ENCODE measurements at places on chromosomes 3 and 15.
A peak's percentile ranks its signal among the peaks of the same experiment; 100 is the strongest.

DNA sequence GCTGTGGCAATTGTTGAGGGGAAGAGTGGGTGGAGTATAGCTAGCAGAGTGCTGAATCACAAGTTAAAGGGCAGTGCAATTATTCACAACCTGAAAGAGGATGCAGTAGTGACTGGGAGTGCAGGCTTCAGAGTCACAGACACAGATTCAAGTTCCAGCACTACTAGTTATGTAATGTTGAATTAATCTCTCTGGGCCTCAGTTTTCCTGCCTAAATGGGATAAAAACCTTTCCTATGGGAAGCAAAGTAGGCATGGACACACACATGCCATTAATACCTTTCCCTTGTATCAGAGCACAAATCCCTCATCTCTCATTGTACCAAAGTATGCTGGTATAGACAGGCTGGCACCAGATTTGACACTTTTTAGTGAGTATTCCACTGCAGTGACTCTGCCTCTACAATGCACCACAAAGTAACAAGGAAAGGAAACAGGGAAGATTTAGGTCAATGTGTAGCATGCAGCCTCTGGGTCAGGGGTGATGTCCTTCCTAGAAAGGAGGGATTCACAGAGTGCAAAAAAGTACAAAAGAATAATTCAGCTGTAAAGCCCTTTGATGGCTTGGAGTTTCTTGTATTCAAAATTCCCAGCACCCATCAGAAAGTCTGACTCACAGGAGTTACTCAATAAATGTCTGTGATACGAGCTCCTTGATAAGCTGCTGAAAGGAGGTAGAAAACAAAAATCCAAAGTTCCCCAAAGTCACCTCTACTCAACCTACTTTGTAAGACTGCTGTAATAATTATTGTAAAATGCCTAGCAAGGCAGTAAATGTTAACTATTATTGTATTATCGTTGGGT, 507.5 kb upstream of the TGFBR2 start:
- no peak for DNase-seq

GRCh38 chr3:132203889-132204596, 113.2 kb upstream of the ACP3 start:
- no peak for DNase-seq

GRCh38 chr3:85041001-85041400, 82.2 kb downstream of the CADM2 start:
- no peak for DNase-seq

- no peak for DNase-seq
Measured at GRCh38 chr3:58055314-58055713, 47.1 kb downstream of the FLNB start.

DNA sequence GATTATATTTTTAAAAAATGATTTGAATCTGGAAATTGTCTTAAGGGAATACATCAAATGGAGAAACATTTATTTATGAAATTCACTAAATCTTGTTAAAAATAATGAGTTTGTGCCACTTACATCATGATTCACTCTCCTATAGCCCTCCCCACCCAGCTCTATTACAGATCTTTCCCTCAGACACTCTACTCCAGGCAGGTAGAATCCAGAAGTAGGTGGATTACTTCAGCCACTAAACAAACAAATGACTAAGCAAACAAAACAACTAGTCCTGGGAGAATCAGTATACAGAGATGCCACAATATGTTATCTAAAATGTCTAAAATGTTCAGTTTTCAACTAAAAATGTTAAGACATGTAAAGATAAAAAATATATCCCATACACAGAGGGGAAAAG, 608.1 kb upstream of the UBE2E2 start:
- no peak for DNase-seq

GRCh38 chr15:90871139-90871715, 2.8 kb downstream of the FURIN start:
- peak; percentile 34 for DNase-seq

GRCh38 chr3:60313951-60314461, 937.2 kb downstream of the FHIT start:
- no peak for DNase-seq

GRCh38 chr15:44633603-44634002, 29.9 kb downstream of the SPG11 start:
- no peak for DNase-seq

- no peak for DNase-seq
Measured at GRCh38 chr3:39254806-39255449, 24.9 kb downstream of the CX3CR1 start.

- DNase-seq: no peak
Measured at GRCh38 chr15:33068007-33068481, 126.5 kb downstream of the FMN1 start.

- no peak for DNase-seq
Measured at GRCh38 chr15:69082554-69082953, 68.1 kb downstream of the NOX5 start.

- DNase-seq: no peak
Measured at GRCh38 chr3:189813647-189814240, 182.6 kb downstream of the TP63 start.

- no peak for DNase-seq
Measured at GRCh38 chr3:20225769-20226168, 39.8 kb upstream of the SGO1 start.

DNA sequence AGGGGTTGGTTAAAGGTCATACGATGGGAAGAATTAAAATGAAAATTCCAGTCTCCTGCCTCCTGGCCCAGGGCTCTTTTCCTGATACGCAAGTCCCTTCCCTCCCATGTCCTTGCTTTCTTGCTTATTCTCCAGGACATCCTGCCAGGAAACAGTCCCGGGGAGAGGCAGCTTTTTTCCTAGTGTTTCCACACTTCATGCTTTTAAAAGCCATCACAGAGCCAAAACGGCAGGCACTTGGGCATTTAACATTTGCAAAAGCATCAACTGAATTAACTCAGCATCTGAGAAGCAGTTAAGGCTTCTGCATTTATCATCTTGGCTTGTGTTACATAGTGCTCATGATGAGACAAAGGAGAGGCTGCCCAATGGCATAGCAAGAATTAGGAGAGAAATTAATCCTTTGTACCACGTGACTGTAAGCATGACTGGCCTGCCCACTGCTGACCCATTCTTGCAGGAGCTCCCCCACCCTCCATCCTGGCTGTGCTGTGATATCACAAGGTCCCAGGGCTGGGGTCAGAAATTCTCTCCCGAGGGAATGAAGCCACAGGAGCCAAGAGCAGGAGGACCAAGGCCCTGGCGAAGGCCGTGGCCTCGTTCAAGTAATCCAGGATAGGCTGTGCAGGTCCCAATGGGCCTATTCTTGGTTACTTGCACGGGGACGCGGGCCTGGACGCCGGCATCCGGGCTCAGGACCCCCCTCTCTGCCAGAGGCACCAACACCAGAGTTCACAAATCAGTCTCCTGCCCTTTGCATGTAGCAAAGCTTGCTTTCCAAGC, 21.6 kb upstream of the VILL start:
- DNase-seq: no peak

GRCh38 chr15:55774113-55774970, 31.4 kb upstream of the PRTG start:
- no peak for DNase-seq

- DNase-seq: no peak
Measured at GRCh38 chr3:74661672-74662071, 47.2 kb upstream of the CNTN3 start.

DNA sequence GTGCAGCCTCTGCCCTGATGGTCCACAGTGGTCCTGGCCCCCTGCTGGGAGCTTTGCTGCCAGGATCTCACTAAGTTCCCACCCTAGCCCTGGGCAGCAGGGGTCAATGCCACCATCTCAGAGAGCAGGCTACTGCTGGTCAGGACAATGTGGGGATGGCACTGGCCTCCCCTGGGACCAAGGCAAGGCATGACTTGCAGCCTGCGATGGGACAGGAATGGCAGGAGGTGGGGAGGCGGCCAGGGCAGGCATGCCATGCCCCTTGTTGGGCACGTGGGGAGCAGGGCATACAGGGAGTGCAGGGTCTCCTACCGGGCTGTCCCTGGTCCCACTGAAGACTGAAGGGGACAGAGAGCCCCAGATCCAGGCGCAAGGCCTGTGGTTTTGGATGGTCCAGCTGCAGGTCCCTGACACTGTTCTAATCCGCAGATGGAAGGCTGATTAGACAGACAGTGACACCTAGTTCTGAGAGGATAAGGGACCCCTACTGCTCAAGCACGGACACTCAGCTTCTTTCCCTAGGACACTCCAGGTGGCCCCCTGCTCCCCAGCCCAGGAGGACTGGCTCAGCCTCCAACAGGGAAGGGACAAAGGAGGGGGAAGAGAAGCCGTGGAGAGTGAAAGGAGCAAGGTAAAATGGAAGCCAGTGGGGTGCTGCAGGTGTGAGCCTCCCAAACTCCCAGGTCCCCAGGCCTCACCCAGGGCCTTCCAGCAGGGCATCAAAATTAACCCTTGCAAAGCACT, 69.2 kb upstream of the RPL32 start:
- no peak for DNase-seq

- DNase-seq: no peak
Measured at GRCh38 chr3:38343797-38344594, 2.6 kb upstream of the XYLB start.

GRCh38 chr3:169227911-169228310, 435.6 kb downstream of the MECOM start:
- DNase-seq: no peak

GRCh38 chr15:51736069-51736468, 1.4 kb downstream of the LYSMD2 start:
- no peak for DNase-seq

DNA sequence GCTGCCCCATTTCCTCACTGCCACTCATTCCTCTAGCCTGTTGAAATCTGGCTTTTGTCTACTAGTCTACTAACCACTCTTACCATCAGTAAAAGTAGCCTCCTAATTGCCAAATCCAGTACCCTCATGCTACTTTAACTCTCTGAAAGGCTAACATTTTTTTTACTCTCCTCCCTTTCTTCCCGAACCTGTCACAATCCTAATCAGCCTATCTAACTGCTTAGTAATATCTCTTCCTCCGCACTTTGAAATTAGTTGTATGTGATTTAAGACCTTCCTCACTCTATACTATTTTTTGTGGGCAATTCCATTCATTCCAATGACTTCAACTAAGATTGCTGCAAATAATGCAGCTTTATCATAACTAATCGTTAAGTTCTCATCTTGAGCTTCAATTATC, 3.7 kb downstream of the SENP7 start:
- no peak for DNase-seq

- no peak for DNase-seq
Measured at GRCh38 chr3:141519587-141519986, 32.8 kb downstream of the RASA2 start.

DNA sequence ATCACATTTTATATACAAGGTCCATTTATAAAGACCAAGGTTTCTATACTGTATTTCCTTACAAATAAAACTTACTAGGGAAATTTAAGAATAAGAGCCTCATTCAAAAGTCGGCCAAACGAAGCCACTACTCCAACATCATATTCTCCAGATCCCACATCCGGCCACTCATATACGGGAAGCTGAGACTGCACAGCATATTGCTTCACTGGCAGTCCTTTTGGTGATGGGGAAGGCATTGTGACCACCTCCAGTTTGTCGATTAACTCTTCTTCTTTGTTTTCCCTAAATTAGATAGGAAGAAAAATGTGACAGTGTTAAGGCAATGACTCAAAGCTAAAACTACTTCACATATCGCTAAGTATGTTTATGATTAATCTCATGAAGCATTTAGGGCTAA, 2.7 kb downstream of the MTFMT start:
- no peak for DNase-seq

DNA sequence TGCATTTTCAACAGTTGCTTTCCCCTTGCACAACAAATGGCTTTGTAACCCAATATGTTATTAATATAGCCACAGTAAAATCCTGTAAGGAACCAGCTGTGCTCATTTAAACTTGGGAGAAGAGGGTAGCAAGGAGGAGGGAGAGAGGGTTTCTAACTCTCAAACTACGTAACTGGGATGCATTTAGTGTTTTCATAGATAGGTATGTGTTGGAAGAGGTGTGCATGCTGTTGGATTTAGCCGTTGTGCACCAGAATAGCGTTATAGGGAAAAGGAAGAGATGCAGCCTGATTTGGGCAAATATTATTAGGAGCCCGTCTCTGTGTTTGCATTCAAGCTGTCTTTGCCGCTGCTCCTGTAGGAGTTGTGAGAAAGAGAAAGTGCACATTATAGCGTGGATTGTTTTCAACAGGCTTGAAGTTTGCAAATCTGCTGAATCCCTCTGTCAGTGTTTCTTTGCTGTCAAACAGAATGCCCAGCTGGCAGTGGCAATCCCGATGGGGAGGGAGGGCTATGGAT, 39.4 kb downstream of the ARPP21 start:
- no peak for DNase-seq
